ENCODE measurements at places on chromosomes 7 and 10.
A peak's percentile ranks its signal among the peaks of the same experiment; 100 is the strongest.

- DNase-seq, result peak; percentile 41
Measured at GRCh38 chr10:122703483-122704448, 4.1 kb upstream of the C10orf120 start.

GRCh38 chr7:105218215-105218614, 170.5 kb downstream of the SRPK2 start:
- no peak for DNase-seq

GRCh38 chr7:79787623-79788022, 334.2 kb upstream of the MAGI2 start:
- no peak for DNase-seq

DNA sequence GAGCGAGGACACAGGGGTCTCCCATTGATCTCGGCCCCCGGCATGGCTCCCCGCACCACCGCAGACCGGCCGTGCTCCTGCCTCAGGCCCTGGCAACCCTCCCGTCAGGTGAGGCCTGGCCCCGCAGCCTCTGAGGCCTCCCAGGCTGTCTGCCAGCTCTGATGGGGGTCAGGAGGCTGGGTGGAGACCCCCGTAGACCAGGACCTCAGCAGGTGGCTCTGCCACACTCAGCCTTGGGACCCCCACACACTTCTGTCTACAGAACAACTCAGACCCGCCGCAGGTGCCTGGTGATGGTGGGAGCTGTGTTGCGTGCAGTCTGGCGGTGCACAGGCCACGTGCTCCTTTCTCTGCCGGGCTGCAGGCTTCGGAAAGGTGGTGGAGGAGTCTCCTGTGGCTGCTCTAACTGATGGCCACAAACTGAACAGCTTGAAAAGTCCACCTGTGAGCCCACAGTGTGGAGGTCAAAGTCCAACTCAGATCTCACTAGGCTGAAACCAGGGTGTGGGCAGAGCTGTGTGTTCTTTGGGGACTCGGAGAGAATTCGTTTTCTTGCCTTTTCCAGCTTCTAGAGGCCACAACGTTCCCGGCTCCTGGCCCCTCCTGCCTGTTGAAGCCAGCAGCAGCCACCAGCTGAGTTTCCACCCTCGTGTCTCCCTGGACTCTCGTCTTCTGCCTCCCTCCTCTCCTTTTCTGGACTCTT, 62.5 kb downstream of the PWWP2B start:
- DNase-seq, result no peak

GRCh38 chr10:119022846-119023552, 6.5 kb upstream of the NANOS1 start:
- DNase-seq, result no peak

GRCh38 chr7:55366461-55367070, 1.4 kb downstream of the LANCL2 start:
- no peak for DNase-seq

DNA sequence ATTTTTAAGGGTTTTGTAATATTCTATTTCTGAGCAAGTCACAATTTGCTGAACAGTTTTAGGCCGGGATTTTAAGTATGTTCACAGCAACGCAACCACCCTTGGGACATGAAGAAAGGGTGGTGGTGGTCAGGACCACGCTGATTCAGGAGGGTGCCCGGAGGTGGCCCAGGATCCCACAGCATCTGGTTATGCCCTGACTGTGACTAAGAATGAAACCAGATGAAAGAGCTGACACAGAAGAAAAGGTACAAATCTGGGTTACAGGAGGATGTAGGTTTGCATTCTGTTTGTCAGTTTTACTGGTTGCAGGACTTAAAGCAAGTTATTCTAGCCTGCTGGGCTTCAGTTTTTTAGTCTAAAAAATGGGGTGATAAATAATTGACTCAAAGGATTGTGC, 279.7 kb downstream of the CCSER2 start:
- no peak for DNase-seq

GRCh38 chr10:70376436-70377378, 5.7 kb downstream of the LRRC20 start:
- DNase-seq, result no peak

DNA sequence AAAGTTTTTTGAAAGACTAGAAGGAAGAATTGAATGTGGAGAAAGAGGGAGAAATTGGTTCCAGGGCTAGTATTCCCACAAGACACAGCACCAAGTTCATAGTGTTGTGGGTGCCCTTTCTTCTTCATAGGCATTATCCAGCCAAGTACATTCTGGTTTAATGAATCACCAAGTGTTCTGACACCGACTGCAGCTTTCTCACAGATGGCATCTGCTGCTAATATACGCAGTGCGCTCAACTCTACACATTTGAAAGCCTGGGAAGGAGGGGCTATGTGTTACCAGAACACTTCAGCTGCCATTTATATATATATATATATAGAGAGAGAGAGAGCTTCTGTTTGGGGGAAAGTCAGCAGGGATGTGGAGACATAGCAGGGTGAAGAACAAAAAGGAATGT, 1168.4 kb downstream of the GATA3 start:
- no peak for DNase-seq

DNA sequence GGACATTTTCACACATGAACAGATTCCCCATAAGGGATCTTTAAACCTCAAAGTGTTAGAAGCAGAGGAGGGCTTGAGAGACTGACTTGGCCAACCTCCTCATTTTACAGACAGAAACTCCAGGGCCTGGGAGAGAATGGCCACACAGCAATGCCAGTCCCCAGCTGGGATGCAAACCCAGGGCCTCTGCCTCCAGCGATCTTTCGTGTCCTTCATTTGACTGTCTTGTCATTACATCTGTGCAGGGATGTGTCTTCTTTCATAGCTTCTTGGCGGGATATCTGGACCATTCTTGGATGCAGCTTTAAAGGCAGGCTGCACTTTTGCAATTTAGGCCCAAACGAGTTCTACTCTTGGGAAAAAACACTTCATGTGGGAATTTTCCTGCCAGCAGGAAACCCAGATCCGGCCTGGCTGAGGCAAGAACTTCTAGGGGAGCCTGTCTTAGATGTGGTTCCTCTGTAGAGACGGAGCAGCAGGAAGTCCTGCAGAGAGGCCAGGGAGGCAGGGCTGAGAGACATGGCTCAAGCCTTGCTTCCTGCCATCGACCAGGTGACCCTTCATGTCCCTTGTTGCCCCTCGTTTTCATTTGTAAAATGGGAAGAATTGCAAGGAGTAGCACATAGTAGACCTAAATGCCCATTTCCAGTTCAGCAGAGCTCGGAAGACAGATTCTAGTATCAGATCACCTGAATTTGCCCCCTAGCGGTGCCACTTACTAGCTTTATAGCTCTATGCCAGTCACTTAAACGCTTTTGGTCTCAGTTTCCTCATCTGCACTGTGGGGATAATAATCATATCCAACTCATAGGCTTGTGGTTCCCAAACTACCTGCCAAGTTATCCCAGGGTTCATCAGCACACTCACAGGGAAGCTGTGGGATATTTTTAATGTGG, 43.9 kb upstream of the SLC29A3 start:
- no peak for DNase-seq

Measured in stimulated activated CD4-positive, alpha-beta T cell treated with anti-CD3 and anti-CD28 coated beads, Interleukin-12 subunit alpha, Interleukin-12 subunit beta, amount 100 ng/mL, for 48 hours (primary cell).